GOT3 (cell line): ENCODE measurements at places on chromosomes 6 and 20.

DNA sequence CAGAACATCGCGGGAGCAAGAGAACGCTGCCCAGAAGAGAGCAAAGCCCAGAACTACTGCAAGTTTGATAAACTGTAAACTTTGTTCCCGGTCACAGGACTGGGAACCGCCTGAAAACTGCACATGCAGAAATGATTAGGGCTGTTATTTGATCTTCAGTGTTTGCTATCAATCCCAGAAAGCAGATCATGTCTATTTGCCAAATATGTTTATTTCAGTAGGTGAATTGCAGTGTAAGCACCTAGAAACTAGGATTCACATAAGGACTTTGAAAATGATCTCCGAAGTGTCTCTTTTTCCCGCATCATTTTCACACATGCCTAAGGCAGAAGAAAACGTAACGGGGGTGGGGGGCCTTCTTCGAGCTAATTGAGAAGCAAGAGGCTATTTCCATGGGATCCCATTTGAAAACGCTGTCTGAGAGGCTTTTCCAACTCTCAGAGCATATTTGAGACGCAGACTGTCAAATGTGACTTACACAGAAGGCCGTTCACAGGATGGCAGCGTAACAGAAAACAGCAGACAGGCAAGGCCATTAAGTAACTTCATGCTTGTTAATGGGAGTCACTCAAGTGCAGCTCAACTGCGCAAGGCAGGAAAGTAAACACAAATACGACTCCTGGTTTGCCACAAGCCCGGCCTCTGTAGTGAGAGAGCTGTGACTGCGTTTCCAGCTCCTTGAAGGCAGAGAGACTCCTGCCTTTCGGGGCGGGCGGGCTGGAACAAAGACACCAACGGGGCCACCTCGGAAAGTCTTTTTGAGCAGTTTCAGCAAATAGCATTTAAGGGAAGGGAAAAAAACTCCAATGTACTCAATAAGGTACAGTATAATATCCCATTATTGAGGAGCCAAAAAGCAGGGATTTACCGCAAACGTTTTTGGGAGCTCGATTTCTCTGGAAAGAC lies 144.7 kb upstream of the ZNF217 start:
- no peak for DNase-seq

- no peak for DNase-seq
Observed at GRCh38 chr6:64590965-64591675, 955.5 kb downstream of the PHF3 start.

GRCh38 chr6:160950507-160950906 lies 41.1 kb upstream of the MAP3K4 start:
- no peak for DNase-seq

- DNase-seq: no peak
Observed at GRCh38 chr20:23187751-23188150, 101.6 kb upstream of the CD93 start.

GRCh38 chr20:19380211-19380610 lies 167.8 kb downstream of the SLC24A3 start:
- no peak for DNase-seq

DNA sequence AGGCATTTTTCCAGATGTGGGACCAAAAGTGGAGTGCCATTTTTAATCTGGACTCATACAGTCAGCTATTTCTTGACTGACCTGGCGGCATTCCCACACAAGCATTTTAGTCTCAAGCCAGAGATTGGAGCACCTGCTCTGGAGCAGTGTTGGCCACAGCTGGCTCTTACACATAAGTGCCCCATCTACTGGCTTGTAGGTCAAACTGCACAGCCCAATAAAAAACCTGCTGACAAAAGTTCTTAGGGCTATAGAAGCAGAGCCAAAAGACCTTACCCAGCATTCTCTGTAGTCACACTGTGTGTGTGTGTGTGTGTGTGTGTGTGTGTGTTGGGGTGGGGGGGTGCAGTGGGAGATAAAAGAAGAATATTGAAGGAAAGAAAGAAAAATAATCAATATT lies 38.6 kb upstream of the SENP6 start:
- DNase-seq: no peak

DNA sequence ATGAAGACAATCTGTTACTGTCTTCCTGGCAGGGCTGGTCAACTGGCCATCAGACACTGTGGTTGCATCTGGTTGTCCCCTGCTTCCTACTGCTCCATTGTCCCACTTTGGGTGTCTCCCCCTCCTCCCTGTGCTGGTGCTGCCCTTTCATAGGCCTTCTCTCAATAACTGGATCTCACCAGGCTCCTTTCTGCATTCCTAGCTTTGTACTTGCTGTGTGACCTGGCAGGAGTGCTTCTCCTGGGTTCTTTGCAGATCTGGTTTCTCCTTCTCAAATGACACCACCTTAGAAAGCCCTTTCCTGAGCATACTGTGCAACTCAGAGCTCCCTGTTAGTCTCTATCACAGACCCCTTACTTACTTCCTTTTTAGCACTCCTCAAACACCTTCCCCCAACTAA lies 223.0 kb downstream of the BCKDHB start:
- no peak for DNase-seq

- DNase-seq: no peak
Observed at GRCh38 chr20:4719190-4719589, 2.5 kb upstream of the PRND start.

DNA sequence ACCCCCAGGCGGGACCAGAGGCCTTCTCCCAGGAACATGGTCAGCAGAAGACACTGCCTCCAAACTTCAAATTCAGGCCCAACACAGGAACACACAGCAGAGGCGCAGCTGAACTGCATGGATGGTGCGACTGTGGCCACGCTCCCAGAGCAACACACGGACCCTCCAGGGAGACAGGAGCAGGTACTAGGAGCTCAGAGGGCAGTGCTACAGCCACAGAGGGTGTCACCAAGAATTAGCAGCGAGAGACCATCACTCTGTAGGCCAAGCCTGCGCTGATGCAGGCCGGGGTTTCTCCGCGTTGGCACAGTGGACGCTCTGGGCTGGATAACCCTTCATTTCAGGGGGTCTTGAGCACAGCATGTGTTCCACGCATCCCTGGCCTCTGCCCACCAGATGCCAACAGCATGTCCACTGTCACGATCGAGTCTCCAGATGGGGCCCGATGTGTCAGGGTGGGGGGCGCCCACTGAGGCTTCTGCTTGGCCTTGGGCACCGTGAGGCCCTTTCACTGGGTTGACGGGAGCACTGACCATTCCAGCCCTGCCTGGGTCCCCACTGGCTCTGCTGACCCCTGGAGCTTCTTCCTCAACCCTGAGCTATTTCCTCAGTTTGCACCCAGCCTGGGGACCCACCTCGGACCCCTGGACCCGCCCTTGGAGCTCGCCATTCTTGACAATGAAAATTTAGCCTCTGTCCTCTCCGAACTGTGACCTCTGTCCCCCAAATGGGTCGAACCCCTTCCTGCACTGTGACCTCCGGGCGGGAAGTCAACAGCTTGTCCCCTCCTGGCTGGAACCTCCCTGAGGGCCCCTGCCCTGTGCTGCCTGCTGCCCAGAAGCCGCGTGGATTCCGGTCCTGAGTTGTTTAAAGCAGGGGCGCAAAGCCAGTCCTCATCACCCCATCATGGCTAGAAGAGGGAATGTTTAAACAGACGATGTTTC lies 239.4 kb downstream of the DLL1 start:
- DNase-seq: no peak

GRCh38 chr6:138920906-138921305 lies 67.1 kb downstream of the REPS1 start:
- DNase-seq: no peak

GRCh38 chr6:113450061-113450465 lies 407.1 kb upstream of the MARCKS start:
- DNase-seq: no peak

DNA sequence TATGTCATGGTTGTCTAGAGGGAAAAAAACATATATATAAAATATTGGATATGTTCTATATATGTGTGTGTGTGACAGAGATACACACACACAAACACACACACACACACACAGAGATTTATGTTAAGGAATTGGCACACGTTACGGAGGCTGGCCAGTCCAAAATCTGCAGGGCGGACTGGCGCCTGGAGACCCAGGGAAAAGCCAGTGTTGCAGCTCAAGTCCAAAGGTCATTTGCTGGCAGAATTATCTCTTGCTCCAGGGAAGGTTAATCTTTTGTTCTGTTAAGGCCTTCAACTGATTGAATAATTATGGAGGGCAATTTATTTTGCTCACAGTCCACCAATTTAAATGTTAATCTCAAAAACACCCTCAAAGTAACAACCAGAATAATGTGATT lies 37.5 kb upstream of the PDE7B start:
- DNase-seq: no peak

- no peak for DNase-seq
Observed at GRCh38 chr20:20864351-20865096, 152.1 kb upstream of the RALGAPA2 start.

DNA sequence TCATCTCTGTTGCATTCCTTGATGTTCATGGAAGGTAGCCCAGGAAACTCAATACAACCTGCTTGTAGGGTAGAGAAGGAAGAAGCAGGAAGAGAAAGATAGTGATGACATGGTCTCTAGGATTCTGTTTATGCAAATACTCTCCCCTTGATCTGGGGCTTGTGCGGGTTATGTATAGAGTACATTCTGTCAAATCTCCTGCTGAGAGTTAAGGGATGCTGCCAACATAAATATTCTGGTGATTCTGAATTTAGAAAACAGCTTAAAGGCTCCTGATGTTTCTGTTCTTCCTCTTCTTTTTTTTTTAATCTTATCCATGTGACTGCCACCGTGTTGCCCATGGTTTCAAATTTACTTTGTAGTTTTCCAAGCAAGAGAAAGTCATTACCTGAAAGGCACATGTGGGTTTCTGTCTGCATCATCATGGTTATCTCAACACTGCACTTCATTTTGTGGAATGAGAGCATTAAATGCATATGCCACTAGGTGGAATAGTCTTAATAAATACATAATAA lies 150.6 kb downstream of the RPS12 start:
- DNase-seq: no peak

DNA sequence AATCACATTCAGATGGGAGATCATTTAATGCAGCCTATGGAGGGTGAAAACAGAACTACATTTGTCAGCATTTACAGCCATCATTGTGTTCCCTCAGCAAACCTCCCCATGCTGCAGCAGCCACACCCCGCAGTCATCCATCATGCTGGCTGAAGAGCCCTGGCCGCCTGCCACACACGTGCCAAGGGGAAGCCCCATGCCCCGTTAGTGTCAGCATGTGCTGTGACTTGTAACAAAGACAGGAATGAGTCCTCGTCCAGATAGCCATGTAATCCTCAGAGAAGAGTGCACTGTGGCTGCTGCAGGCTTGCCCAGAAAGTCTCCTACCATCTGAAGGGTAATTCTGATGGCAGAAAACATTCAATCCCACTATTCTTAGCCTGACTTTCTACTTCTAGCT lies 1097.8 kb downstream of the KIF16B start:
- DNase-seq: no peak

DNA sequence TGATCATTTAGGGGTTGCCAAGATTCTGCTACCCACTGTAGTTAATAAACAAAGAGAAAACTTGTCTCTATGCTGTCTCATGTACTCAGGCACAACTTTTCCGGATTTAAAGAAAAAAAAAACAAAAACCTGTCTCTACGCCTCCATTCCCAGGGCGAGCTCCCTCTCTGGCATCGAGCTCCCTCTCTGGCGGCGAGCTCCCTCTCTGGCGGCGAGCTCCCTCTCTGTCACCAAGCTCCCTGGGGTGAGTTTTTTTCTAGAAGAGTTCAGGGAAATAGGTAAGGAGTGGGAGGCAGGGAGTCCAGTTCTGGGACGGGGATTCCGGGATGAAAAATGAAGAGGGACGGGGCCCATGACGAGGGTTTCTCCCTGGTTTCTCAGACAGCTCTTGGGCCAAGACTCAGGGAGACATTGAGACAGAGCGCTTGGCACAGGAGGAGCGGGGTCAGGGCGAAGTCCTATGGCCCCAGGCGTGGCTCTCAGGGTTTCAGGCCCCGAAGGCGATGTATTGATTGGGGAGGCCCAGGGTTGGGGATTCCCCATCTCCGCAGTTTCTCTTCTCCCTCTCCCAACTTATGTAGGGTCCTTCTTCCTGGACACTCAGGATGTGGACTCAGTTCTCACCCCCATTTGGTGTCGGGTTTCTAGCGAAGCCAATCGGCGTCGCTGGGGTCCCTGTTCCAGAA lies 16.5 kb upstream of the HLA-A start:
- no peak for DNase-seq

- no peak for DNase-seq
Observed at GRCh38 chr20:43658069-43658722, 8.7 kb upstream of the MYBL2 start.

- DNase-seq: no peak
Observed at GRCh38 chr6:47715782-47716181, 17.4 kb downstream of the ADGRF4 start.

DNA sequence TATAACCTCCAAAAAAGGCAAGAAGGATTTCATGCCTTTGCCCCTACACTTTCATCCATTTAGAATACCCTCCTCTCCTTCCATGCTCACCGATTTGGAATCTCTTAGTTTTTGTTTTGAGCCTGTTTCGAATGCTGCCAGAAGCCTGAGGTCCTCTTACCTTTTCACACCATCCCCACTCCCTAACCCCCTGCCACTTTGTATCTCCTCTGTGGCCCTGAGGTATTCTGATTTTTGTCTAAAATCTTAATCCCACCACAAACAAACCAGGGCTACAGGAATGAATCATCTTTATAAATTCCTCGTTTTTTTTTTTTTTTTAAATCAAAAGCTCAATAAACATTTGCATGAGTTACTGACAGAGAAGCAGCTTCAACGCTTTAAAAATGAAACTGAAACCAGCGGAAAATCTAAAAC lies 1.6 kb upstream of the RPS12 start:
- no peak for DNase-seq

- DNase-seq: no peak
Observed at GRCh38 chr6:121668259-121668658, 232.8 kb downstream of the GJA1 start.

DNA sequence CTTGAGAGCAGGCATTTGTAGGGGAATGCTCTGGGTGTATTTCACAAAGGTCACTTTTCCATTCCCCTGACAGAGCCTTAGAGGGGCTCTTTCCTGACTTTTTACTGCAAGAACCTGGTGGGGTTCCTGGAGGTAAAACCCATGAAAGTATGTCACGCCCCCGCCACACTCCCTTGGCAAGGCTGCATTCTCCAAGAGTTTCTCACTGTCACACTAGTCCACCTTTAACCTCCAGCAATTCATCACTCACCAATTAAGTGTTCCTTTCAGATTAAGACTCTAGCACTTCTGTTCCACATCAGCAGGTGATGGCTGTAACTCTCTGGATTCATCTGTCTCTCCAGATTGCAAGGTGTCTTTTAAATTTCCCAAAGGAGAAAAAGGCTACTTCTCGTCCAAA lies 32.7 kb upstream of the NKX2-4 start:
- DNase-seq: no peak

GRCh38 chr6:114085211-114085610 lies 114.3 kb upstream of the HDAC2 start:
- DNase-seq: no peak

DNA sequence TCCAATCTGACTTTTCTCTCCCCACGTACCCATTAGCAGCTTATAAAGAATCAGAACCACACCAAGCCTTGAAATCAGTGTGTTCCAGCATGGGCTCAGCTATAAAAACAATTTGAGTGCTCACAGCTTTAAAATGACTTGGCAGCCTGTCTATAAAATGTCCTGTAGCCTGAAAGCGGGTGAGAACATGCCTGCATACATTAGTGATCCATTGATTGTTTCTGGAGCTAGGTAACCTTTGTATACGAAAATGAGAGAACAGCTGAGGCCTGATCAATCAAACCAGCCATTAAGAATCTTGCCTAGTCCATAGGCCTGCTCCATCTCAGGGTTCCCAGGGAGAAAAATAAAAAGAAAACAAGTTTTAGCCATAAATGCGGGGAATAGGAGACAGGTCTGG lies 245.8 kb upstream of the SULF2 start:
- DNase-seq: no peak

- DNase-seq: no peak
Observed at GRCh38 chr6:6494677-6495076, 93.8 kb upstream of the LY86 start.

GRCh38 chr20:6341491-6341890 lies 218.7 kb upstream of the FERMT1 start:
- no peak for DNase-seq
